ENCODE measurements at places on chromosomes 7 and 10.

DNA sequence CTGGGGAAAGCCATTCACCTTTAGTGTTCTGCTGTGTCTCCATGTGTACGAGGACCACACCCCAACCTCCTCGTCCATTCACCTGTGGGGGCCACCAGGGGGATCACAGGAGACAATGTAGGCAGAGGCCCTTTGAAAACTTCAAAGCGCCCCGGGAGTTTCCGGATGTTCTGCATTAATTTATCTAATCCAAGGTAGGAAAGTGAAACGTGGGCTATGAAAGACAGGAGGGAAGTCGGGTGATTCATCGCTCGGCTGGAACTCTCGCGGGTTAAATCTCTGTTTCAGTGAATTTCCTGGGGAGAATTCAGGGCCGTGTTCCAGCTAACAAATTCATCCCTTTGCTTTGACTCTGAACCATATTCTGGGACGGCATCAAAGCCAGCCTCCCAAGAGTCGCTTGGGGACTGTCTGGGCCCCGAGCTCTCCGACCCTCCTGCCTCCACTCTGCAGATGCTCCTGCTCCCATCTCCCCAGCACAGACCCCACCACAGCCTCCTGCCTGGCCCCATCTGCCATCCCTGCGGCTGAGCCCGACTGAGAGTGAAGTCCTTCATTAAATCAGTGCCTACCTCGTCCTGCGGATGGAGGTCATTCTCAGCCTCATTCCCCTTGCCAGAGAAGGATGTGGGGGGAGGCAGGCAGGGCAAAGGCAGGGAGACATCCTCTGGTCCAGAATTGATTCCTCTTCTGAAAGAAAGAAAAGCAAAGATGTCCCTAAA, 114.1 kb upstream of the CARD11 start:
- no peak for DNase-seq

DNA sequence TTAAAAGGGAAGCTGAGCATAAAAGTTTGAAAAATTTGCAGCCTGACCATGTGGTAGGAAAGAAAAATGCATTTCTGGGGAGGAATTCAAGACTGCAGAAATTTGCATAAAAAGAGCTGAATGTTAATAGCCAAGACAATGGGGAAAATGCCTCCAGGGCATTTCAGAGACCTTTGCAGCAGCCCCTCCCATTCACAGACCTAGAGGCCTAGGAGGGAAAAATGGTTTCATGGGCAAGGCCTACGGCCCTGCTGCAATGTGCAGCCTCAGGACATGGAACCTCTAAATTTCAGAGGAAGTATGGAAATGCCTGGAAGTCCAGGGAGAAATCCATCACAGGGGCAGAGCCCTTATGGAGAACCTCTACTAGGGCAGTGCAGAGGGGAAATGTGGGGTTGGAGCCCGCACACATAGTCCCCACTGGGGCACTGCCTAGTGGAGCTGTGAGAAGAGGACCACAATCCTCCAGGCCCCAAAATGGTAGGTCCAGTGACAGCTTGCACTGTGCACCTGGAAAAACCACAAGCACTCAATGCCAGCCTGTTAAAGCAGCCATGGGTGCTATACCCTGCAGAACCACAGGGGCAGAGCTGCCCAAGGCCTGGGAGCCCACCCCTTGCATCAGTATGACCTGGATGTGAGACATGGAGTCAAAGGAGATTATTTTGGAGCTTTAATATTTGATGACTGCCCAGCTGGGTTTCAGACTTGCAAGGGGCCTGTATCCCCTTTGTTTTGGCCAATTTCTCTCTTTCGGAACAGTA, 243.8 kb downstream of the DNAJB9 start:
- peak; percentile 8 for DNase-seq

GRCh38 chr7:140544388-140544826, 65.1 kb upstream of the MKRN1 start:
- no peak for DNase-seq

- DNase-seq = peak; percentile 23
These were observed 29.9 kb upstream of the HBP1 start for GRCh38 chr7:107138696-107139420.

DNA sequence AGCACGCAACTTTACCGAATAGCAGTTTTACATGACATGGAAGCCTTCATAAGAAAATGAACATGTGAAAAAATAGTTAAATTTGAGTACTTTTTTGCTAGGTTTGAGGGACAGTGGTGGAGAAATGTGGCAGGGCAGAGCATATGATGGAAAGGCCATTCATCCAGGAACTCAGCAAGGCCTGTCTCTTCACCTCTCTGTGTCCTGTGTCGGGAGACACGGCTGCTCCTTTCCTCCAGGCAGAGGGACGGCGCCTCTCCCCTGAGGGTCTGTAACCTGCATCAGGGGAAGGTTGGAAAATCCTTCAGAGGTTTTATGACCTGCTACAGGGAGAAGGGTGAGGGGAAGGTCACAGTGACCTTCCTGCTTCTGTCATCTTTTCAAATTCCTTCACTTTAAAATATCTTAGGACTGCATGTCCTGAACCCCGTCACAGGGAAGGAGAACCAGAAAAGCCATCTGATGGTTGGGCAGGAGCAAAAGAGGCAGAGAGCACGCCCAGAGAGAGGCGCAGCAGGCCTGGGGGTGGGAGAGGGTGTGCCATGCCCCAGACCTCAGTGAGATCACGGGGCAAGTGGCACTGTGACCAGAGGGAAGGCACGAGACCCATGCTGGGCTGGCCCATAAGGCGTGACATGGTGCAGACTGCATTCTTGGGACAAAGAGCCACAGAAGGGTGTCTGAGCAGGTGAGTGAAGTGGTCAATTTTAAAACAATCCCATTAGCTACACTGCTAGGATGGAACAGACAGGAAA, 44.0 kb downstream of the GSDME start:
- DNase-seq = no peak

GRCh38 chr7:45564485-45564884, 9.7 kb upstream of the ADCY1 start:
- peak; percentile 99 for DNase-seq

GRCh38 chr7:901388-902154, 25.2 kb downstream of the GET4 start:
- peak; percentile 99 for DNase-seq

- no peak for DNase-seq
These were observed 150.3 kb downstream of the PIP4K2A start for GRCh38 chr10:22564060-22564459.

Measured in NCI-H82 (cell line).